Right cardiac atrium (tissue), 5 donors: ENCODE measurements at places on chromosomes 11 and 22.
A peak's percentile ranks its signal among the peaks of the same experiment; 100 is the strongest.

DNA sequence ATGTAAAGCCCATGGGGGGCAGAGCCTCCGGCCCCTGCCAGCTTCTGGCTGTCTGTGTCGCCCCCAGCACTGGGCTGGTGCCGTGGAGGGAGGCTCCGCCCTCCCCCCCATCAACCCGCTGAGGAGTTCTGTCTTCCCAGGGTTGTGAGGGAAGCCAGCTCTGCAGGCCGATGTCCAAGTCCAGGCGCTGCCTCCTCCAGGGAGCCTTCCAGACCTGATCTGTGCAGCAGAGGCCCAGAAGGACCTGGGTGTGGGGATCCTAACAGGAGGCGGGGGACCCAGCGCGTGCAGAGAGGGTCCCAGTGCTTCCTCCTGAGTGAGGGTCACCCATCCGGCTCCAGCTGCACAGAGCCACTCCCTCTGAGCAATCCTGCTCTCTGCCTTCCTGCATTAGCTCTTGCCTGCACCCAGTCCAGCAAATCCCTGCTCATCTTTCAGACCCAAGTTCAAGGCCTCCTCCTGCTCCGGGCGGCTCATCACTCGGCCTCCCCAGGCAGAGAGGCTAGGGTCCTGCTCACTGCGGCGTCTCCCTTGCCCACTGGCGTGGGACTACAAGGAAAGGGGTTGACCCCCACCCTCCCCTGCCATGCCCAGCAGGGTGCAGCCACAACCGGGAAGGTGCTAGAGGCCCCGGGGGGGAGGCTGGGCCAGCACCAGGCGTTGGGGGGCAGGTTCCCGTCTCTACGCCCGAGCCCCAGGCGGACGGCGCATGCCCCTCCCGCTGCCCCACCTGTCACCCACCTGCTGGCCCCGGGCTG, 16.4 kb downstream of the PRR33 start:
- peak; percentile 76 for DNase-seq

- no peak for DNase-seq
Observed at GRCh38 chr22:49322861-49323622, 504.6 kb downstream of the BRD1 start.

- no peak for DNase-seq
Observed at GRCh38 chr22:30423301-30423958, 2.1 kb upstream of the MTFP1 start.

DNA sequence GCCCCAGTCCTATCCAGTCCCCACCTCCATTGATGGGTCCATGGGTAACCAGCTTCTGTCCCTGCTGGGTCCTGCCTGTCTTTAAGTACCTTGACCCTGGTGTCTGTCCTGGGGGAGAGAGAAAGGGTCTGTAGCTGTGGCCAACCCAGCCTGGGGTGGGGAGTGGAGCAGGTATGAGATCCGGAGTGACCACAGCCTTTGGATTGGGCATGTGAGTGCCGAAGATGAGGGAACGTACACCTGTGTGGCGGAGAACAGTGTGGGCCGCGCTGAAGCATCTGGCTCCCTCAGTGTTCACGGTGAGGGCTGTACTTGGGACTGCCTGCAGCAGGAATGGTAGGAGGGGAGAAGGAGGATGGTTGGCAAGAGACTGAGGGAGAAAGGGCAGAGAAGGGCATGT, 5.2 kb downstream of the ROBO3 start:
- DNase-seq, result no peak

- DNase-seq, result no peak
Observed at GRCh38 chr22:27719036-27719347, 82.6 kb downstream of the MN1 start.

DNA sequence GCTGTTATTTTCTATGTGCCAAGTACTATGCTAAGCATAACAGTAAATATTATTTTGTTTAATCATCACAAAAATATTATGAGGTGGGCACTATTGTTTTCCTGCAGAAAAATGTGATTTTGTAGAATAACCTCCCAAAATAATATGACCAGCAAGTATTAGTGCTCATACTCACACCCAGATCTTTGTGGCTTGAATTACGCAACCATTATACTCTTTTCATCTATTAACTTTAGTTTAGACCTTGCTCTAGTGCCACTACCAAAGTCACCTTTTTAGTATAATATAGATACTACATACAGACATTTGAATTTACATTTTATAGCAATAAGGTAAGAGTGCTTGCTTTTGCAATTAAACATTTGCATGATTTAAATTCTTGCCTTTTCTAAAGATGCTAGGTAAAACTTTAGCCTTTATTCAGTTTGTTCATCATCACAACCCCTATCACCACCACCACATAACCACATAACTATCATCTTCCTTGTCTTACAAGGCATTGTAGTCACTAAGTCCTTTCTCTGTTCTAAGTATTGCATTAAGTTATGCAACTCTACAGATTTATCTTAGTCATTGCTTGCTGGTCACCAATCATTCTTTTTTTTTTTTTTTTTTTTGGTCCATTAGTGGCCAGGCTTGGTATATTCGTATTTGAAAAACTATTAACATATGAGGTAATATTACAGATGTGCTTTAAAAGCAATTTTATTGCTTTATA, 68.4 kb downstream of the GAS2 start:
- DNase-seq, result no peak

DNA sequence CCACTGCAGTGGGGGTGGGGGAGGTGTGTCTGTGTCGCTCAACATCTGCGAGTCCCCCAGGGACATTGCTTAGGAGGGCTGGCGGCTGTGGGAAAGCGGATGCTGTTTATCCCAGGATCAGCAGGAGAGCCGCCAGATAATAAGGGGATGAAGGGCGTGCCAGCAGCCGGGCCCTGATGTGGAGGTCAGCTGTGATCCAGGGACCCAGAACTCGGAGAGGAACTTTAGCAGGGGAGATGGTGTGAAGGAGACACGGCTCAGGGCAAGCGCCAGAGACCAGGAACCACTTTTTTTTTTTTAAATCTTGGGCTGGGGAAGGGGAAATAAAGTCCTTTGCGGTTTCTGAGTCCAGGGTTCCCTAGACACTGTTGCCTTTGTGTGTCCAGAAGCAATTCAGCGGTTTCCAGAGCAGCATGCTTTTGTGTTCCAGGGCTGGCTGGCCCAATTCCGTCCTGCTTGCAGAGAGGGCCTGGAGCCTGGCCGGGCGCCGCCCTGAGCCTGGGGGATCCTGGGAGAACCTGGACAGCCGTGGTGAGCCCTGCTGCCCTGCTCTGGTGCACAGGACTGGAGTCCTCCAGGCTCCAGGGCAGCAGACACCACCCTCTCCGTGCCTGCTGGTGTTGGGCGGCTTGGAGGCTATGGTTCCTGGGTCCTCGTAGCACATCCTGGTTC, at the start of gene GRAMD4:
TSS of gene GRAMD4 (plus strand) at position 557 of the 672 bp plus-strand sequence. CDS start 6,414 bp downstream, outside the sequence.
- DNase-seq, result peak; percentile 77

- no peak for DNase-seq
Observed at GRCh38 chr11:41400819-41401382, 58.6 kb downstream of the LRRC4C start.

- DNase-seq, result peak; percentile 76
Observed at GRCh38 chr11:12179531-12179930, 69.1 kb downstream of the MICAL2 start.

GRCh38 chr11:64128255-64129006, 37.5 kb downstream of the MACROD1 start:
- DNase-seq, result no peak

GRCh38 chr11:17221968-17222367, 14.2 kb upstream of the PIK3C2A start:
- DNase-seq, result no peak

DNA sequence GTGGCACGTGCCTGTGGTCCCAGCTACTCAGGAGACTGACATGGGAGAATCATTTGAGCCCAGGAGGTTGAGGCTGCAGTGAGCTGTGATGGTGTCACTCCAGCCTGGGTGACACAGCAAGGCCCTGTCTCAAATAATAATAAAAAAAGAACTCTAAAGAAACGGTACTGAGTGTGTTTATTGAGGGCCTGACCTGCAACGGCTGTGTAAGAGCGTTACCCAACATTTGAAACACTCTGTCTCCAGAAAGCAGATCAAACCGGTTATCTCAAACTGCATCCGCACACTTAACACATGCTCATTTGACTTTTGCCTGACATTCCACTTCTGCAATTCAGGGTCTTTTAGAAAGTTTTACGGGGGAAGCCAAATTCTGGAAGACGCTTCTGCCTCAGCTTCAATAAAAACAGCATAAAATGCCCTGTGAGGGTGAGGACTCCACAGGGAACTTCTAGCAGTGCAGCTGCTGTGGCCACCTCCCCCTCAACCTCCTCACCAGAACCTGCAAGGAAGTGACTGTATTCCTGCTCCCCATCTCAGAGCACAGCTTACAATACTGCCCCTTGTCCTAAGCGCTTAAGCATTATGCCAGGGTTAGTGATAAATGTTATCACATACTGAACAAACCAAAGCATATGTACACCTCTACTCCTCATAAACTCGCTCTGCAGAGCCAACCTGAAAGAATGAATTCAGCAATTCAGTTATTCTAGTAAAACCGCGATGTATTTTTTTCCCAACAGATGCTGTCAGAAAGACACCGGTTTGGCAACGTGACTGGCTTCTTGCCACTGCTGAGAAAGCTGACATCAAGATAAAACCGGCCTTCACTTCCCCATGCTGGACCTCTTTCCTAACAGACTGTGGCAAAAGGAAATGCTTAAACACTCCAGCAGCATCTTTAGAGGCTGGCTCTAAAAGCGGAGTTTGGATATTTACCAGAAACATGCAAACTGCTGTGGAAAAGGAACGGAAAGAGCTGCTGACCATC, 52.2 kb downstream of the PRDM10 start:
- peak; percentile 64 for DNase-seq

DNA sequence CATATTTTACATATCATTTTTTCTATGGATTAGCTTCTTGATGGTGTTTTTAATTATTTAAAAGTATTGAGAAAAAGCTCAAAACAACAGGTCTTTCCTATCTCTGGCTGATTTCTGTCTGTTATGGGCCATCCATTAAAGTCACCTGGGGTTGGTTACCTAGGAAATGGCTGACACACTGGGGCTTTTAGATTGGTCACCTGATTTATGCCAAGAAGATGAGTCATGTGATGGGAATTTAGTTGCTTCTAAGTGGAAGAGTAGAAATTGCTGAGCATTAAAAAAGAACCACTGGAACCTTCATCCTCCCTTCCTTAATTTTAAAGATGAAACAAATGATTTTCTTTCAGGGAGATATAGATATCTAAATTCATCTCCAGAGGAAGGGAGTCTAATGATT, 48.8 kb upstream of the LARGE1 start:
- no peak for DNase-seq

DNA sequence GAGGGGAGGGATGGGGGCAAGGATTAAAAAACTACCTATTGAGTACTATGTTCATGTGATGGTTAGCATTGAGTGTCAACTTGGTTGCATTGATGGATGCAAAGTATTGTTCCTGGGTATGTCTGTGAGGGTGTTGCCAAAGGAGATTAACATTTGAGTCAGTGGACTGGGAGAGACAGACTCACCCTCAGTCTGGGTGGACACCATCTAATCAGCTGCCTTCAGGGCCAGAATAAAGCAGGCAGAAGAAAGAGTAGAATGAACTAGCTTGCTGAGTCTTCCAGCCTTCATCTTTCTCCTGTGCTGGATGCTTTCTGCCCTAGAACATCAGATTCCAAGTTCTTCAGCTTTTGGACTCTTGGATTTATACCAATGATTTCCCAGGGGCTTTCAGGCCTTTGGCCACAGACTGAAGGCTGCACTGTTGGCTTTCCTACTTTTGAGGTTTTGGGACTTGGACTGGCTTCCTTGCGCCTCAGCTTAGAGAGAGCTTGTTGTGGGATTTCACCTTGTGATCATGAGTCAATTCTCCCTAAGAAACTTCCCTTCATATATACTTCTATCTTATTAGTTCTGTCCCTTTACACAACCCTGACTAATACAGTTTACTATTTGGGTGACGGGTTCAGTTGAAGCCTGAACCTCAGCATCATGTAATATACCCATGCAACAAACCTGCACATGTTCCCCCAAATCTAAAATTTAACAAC, 70.2 kb downstream of the MTNR1B start:
- no peak for DNase-seq

DNA sequence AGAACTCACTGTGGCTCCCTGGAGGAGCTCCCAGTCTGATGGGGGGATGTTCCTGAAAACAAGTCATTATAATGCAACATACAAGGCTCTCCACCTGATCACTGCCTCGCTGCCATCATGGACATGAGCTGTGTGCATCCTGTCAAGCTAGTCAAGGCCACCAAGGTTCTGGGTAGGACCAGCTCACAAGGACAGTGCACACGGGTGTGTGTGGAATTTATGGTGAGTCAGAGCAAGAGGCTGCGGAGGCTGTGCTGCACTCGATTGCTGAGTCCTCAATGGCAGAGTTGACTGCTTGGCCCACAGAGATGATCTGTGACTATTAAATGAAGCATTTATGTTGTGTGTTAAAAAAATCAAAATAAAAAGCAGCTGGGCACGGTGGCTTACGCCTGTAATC, 96.6 kb downstream of the SEZ6L start:
- no peak for DNase-seq

DNA sequence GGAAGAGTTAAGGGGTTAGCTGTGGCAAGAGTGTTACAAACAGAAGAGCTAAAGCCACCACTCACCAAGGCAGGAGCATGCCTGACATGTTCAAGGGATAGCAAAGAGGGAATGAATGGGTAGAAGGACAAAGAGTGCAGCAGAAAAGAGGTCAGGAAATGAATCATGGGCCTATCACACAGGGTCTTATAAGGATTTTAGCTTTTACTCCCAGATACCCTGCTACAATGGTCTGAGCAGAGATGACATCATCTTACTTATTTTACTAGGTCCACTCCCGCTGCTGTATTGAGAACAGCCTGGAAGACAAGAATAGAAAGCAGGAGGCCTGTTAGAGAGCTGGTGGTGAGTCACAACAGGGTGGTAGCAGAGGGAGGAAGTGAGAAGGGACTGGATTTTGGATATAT, 9.8 kb downstream of the TRAF6 start:
- no peak for DNase-seq

DNA sequence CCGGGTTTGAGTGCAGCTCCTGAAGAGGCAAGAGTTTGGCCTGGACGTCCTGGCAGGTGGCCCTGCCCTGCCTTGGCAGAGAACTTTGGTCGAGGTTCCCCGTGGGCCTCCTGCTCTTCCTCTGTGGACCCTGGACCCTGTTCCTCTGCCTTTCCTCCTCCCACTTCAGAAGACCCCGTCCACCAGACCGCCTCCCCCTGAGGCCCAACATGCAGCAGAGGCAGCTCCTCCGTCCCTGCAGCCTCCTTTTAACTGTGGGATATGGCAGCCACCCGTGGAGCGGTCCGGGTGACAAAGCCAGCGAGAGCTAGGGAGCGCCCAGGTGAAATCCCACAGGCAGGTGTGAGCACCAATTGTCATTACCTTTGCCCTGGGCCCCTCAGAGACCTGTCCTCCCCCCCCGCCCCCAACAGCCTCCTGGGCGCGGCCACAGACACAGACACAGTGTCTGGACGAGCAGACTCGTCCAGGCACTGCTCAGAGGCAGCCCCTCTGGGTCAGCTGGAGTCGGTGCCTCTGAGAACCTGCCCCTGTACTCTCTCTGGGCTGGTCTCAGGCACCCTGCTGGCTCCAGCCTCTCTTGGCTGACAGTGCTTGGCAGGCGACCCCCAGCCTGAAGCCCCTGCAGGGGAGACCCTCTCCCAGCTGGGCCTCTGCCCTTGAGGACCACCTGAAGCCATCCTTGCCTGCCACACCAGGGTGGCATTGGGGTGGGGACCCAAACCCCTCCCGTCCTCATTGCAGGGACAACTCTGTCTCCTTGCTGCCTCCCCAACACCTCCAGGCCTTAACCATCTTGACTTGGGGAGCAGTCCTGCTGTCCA, 4.1 kb upstream of the PTDSS2 start:
- DNase-seq, result peak; percentile 57

GRCh38 chr11:116828632-116829524, 829 bp upstream of the APOC3 start:
- DNase-seq, result no peak

- DNase-seq, result no peak
Observed at GRCh38 chr22:26202280-26202924, 33.1 kb downstream of the SEZ6L start.

- DNase-seq, result peak; percentile 41
Observed at GRCh38 chr11:65861533-65862183, 1.4 kb downstream of the MUS81 start.
